ENCODE measurements at places on chromosomes 16 and 17. TPM values are rescaled to one million over a fixed set of nuclear protein-coding genes. Genes with fewer than 3 reads are reported as not detected.

GRCh38 chr16:83808573-83809014 is 816 bp downstream of the HSBP1 start:
- no peak for DNase-seq

GRCh38 chr16:66713076-66713475 is 16.5 kb upstream of the CMTM4 start:
- no peak for DNase-seq

DNA sequence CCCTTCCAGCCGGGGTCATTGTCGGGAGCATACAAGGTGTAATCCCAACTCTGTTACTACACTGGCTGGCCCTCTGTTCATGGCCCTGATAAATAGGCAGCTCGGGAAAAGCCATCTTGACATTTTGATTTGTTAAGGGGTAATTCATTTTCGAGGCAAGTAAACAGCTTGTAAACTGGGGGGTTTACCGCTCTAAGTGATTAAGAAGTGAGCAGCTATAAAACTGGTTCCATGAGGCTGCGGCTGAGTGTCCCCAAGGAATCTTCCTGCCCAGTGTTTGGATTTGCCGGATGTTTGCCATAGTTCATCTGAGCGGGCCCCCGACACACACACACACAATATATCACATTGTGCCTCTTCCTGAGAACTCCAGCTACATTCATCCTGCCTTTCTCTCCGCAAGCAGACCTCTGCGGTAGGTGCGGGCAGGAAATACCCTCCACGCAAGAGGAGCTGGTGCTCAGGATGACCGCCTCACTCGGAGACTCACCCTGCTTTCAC is 92.2 kb downstream of the SOCS1 start:
- DNase-seq = no peak

Gene SERPINF2
- 1.2 TPM for total RNA-seq

DNA sequence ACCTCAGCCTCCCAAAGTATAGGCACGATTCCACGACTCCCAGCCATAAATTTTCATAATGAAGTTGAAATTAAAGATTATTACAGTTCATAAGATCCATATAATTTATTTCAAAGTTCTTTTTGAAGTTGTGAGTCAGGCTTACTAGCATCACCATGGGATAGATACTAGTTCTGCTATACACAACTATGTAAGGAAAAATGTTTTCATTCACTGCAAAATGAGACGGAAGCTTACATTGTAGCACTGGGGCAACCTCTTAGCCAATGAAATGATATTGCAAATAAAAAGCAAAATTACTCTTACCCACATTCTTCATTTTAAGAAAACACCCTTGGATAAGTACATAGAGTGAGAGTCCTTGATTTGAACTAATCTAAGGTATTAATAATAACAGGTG is 18.8 kb upstream of the MARCHF10 start:
- DNase-seq = no peak

- DNase-seq = no peak
Measured at GRCh38 chr17:36721560-36722120, 120.3 kb downstream of the MRM1 start.

- DNase-seq = no peak
Measured at GRCh38 chr17:39596543-39597267, 11.0 kb downstream of the NEUROD2 start.

GRCh38 chr17:45825792-45826191 is 18.9 kb upstream of the SPPL2C start:
- no peak for DNase-seq

DNA sequence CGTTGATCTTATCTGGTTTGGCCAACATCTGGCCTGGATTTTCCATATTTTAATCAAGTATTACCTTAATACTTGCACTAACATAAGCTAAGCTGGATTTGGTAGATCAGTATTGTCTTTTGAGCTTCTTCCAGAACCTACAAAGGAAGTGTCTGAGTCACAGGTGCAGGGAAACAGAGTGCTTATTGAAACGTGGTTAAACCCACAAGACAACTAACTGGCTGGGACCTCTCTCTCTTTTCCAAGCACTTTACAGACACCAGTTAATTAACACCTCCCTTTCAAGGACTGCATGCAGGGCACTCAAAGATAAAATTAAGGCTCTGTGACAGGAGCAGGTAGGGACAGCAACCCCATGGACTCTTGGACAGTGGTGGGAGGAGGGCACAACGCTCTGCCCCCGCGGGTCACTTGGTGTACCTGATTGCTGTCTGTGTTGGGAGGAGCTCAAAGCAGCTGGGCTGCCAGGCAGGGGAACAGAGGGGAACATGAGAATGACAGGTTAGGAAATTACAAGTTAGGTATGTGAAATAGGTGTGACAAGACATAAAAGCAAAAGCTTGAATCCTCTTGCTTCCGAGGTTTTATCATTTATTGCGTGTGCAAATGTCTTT is 133.7 kb upstream of the MON1B start:
- DNase-seq = peak; percentile 0

DNA sequence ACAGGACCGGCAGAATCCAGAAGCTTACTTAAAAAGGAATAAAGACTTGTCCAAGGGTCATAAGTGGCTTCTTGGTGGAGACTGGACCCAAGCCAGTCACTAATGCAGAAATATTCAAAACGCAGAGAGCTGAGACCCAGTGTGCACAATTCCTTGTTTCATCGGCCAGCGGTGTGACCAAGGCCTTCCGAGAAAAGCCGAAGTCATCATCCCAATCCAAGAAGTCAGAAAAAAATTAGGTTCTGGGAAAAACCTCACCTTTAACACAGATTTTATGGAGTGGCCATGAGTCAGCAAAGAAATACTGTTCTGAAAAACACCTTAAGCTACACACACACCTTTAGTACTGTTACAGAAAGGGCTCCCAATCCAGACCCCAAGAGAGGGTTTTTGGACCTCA is 1.0 kb upstream of the GCSH start:
- DNase-seq = no peak
